ENCODE measurements at places on chromosomes 11 and 22.

- no peak for DNase-seq
Measured at GRCh38 chr22:37274380-37274862, 7.9 kb upstream of the CYTH4 start.

DNA sequence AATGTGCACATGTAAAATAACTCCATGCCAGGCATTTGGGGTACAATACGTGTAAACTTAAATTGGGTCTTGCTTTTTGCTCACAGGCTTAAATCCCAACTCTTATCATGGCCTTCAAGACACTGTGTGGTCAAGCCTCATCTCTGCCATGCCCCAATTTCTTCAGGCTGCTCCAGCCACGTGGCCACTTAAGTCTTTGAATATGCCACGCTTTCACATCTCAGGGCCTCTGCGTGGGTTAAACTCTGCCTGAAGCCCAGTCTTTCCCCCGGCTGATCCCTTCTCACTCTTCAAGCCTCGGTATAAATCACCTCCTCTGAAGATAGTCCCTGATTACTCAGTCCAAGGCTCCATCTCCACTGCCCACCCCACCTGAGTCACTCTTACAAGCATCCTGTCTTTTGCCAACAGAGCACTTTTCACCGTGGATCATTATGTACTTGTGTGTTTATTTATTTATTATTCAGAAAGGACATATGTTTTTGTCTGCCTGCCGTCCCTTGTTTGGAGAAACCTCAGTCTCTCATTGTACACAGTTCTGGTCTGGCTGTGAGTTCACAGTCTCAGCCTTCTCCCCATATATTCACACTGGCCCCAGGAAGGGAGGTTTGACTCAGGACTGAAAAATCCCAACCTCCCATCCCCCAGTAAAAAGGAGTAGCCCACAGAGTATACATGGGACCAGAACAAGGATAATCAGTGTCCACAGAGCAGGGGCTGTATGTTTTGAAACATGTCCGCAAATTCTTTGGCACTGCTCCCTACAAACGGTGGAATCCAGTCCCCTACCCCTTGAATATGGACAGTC lies 344.7 kb downstream of the MN1 start:
- DNase-seq, result no peak

- DNase-seq, result no peak
Measured at GRCh38 chr11:69912911-69913451, 93.8 kb upstream of the FGF3 start.

GRCh38 chr11:10461276-10461790 lies 6.3 kb downstream of the AMPD3 start:
- no peak for DNase-seq

DNA sequence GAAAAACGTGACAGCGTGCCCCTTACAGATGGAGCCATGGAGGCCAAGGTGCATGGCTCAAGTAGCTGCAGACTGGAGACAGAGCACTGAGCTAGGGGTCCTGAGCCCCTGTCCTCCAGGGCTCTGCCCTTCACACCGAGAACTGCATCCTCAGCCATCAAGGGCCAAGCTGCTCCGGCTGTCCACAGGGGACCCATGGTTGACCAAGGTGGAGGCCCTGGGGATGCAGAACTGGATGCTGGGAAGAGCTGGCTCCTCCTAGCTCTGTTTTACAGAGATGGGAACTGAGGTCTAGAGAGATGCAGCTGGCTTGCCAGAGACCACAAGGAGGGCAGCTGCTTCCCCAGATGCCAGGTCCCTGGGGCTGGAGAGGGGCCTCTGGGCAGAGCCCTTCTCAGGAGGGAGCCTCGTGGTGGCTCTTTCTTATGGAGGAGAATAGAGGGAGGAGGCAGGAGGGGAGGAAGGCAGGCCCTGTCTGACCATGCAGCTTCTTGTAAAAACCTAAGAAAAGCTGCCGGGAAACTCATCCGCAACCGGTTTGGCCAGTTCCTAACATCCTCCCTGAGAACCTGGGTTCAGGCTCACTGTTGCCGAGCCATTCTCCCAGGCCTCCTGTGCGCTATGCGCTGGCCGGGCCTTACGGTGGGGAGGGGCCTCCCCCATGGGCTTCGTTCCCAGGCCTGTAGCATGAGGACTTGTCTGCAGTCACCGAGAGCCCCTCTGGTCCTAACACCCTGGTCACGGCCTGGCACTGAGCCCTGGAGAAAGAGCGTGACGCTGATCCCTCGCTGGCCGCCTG lies 80.6 kb downstream of the WNT7B start:
- no peak for DNase-seq

GRCh38 chr11:19677381-19678080 lies 35.1 kb upstream of the NAV2 start:
- DNase-seq, result no peak

- DNase-seq, result no peak
Measured at GRCh38 chr11:75595429-75595828, 33.4 kb downstream of the SERPINH1 start.

- DNase-seq, result no peak
Measured at GRCh38 chr11:35289821-35290220, 129.5 kb downstream of the SLC1A2 start.

GRCh38 chr11:82043316-82043715 lies 690.3 kb downstream of the FAM181B start:
- DNase-seq, result no peak

Measured in activated T-cell treated with anti-CD3 and anti-CD28 coated beads, Interleukin-2, amount 50 U/mL, for 24 hours (primary cell).